ENCODE measurements at places on chromosomes 6 and 20.

GRCh38 chr6:151005896-151006632 lies 140.6 kb downstream of the MTHFD1L start:
- no peak for DNase-seq

GRCh38 chr20:56463428-56463827 lies 5.0 kb upstream of the RTF2 start:
- DNase-seq: peak; percentile 64

GRCh38 chr20:5642155-5642981 lies 107.8 kb upstream of the SHLD1 start:
- DNase-seq: no peak

DNA sequence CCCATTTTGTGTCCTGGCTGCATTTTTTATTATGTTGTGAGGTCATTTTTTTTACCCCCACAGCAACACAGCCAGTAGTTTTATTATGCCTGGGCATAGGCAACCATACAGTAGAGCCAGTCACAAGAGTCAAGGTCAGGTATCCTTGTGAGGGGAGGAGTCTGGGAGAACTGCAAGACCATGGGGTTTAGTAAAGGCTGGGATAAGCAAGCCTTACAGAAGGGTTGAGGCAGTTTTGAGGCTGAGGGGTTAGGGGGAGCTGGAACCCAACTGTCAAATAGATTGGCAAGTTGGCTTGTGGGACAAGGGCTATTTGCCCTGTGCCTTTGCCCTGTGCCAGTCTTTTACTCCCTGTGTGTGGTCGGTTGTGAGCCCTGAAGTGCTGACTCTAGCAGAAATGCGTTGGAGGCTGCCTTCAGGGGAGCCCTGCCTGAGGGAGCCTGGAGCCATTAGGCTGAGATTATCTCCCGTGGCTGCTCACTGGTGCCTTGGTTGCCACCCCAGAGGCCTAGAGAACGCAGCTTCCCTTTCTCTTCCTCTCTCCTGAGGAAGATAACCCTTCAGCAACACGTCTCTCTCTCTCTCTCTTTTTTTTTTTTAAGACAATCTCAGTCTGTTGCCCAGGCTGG lies 31.1 kb downstream of the RALY start:
- DNase-seq: no peak

DNA sequence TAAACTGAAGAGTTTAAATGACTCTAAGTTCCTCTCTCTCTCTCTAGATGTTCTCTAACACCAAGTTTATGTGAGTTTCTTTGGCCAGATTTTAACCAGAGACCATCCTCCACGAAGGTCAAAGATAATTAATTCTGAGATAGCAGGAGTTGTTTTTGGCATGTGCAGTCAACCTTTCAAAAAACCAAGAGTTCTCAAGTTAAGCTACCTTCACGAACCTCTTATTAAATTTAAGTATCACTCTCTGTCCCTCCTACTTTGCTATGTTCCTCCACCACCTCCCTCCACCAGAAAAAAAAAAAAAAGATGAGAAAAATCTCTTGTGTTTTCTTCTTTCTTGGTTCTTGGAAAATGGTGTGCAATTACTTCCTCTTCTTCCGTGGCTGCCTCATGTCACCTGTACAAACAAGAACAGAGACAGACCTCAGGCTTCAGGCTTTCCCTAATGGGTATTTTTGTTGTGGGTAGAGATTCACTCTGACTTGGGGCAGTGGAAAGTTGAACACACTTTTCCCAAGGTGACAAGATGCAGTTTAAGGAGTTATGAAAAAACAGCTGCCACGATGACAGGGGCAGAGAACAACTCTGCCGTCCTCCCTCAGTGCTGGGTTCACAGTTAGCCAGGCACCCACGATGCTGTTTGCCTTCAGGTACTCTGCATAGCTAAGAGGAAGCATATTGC lies 64.3 kb downstream of the ADTRP start:
- DNase-seq: peak; percentile 52

DNA sequence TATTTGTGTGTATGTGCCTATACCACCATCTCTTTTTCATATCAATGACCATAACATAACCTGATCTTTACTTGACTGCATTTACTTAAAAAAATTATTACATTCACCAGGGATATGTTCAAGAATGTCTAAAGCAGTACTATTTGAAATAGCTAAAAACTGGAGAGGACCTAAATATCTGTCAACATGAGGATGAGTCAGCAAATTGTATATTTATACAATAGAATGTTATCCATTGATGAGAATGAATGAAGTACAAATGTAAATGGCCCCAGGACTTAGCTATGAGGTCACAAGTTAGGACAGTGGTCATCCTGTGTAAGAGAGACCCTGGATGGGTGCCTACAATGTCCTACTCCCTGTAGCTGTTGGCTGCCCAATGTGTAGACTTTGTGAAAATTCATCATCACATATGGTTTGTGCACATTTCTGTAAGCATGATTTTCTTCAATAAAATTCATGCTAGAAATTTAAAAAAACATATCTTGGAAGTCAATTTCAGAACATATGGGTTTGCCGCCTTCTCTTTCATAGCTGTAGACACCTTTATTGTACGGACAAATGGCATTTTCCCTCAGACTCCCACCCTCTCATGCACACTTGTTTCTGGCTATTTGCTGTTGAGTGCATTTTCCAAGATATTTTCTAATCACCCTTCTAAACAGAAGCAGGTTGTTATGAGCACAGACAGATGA lies 202.4 kb downstream of the CDH26 start:
- DNase-seq: no peak

GRCh38 chr6:145044641-145045246 lies 690.6 kb downstream of the EPM2A start:
- no peak for DNase-seq

GRCh38 chr6:166456395-166457156 lies 73.8 kb upstream of the MPC1 start:
- no peak for DNase-seq

- DNase-seq: peak; percentile 91
Observed at GRCh38 chr6:41531591-41532582, 14.3 kb upstream of the FOXP4 start.

- DNase-seq: no peak
Observed at GRCh38 chr20:44080064-44080463, 106.9 kb downstream of the JPH2 start.

- DNase-seq: no peak
Observed at GRCh38 chr20:41380551-41381193, 14.1 kb upstream of the EMILIN3 start.

All from activated CD4-positive, alpha-beta T cell treated with anti-CD3 and anti-CD28 coated beads, Interleukin-2, amount 50 U/mL, for 16 hours (primary cell).